ENCODE measurements at places on chromosomes 5 and 9.

DNA sequence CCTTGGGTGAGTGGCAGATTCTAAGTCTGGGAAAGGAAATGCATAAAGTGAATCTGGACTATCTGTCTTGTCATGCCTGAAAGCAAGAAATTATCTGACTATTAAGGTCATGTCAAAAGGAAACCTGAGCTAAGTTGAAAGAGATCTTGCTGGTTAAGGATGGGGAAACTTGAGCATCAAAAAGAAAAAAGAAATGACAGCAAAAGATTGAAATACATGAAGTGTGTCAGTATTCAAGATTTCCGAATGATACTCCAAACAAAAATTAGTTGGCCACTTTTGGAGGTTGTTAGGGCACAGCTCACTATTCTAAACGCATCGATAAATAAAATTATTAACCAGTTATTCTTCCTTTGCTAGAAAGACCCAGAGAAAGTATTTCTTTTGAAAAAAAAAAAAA, 3.3 kb upstream of the FBN2 start:
- no peak for DNase-seq

DNA sequence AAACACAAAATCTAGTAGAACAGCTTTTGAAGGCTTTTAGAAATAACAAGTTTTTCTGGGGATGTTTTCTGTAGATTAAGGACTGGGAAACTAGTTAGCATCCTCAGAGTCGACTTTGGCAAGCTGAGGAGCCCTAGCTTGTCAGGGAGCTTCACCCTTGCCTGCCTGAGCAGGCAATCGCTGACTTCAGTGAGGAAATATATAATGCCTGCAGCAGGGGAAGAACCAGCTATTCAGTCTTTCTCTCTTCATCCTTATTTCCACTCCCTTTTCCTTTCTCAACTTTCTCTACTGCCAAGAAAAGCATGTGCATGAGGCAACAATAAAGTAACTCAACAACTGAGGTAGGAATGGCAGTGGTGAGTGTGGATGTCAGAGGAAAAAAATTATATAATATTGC, 54.7 kb downstream of the PLK2 start:
- no peak for DNase-seq

GRCh38 chr9:21558615-21559401, 76.7 kb upstream of the IFNE start:
- DNase-seq = peak; percentile 55

GRCh38 chr5:176570044-176570443, 20.9 kb downstream of the CDHR2 start:
- no peak for DNase-seq

GRCh38 chr5:94855543-94855942, 237.1 kb downstream of the SLF1 start:
- no peak for DNase-seq

DNA sequence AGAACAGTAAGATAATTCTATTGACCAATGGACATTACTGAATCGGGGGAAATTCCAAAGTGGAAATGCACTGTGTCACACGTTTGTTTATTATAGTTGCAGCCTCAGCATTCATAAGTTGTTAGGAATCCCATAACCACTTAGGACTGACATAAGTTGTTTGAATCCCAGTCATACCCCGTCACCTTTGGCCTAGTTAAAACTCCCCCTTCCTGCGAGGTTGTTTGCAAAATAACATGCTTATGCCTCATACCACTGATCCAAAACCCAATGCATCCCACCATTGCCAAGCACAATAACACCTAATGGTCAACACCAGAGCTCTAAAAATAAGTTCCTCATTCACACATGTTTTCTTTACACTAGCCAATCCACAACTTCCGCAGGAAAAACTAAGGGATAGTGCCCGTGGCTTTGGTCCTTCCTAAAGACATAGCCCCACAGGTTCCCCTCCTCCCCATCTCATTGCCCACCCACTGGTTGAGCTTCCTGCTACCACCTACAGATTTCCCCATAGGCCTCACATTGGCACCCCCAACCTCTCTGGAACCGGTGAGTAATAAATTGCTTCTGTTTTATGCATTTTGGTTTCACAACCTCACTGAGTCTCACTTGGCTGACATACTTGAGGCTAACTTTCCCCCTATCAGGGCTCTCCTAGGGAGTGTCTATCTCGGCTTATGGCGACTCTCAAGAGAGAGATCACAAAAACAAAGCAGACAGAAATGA, 42.3 kb upstream of the MUSK start:
- no peak for DNase-seq

DNA sequence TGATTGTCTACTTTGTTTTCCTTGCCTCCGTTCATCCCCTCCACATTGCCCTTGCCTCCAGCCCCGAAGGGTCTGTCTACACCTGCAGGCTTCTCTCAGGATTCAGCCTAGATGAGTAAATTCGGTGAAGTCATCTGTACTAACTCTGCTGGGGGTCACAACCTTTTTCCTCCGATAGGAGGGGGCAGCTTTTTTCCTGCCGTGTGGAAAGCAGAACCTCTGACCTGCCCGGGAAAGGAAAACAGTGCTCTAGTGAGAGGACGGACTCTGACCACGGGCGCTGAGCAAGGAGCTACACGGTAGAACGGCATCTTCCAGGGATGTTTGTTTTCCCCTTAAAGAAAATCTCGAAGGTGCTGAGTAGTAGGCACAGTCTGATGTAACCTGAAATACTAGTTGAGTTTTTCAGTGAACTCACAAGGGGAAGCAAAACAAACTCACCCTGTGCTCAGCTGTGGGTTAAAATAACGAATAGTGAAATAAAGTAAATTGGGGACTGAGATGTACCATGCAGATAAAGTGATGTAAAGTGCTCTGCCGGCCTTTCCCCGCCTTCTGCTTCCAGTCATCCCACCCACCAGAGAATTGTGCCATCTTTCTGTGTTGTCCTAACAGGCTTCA, 281.8 kb downstream of the AOPEP start:
- peak; percentile 19 for DNase-seq

- DNase-seq = no peak
Measured at GRCh38 chr5:34669931-34670516, 13.9 kb downstream of the RAI14 start.

DNA sequence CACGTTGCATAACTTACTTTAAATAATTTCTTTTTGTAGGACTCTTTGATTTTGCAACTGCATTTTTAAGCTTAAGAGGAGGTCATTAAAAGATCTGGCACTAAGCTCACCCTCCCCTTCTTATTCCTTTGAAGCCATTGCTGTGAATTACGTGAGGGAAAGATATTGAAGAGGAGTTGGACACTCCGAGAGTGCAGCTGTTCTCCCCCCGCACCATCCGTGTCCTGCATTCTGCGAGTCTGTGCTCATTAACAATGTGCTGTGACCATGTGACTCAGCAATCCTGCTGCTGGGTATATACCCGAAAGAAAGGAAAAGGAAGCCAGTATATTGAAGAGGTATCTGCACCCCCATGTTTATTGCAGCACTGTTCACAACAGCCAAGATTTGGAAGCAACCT, 40.0 kb downstream of the NXNL2 start:
- no peak for DNase-seq

GRCh38 chr5:139390639-139391569, 1.2 kb upstream of the MZB1 start:
- DNase-seq = no peak

- no peak for DNase-seq
Measured at GRCh38 chr9:114503522-114504340, 1.5 kb downstream of the WHRN start.

DNA sequence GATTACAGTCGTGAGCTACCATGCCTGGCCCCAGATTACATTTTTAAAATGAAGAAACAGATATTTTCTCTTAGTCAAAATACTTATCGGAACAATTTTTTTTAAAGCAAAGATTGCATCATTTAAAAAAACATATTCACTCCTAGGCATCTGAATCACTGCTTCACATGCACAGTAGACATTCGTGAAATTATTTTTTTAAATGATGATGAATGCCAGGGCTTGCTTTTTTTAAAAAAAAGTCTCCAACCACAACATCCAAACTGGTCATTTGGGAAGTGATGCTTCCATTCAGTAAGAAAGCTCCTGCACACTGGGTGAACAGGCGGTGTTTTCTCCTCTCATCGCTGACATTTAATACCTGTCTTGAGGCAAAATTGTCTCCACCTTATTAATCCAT, 223.0 kb upstream of the DMRT1 start:
- DNase-seq = no peak

DNA sequence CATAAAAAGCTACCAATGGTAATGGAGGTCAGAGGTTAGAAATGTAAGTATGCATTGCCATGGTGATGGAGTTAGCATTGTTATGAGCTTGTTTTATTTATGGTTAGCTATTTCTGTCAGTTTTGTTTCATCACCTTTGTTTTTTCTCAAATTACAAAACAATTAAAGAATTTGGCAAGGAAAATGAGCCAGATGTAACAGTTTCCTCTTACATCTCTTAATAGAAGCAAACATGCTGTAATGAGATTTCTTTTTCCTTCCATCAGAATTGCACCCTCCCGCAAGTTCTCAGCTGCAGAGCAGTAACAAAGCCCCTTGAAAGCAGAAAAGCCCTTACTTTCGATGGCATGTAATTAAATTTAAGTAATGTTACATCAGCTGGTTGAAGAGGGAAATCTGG, 233.0 kb downstream of the SGCD start:
- no peak for DNase-seq

GRCh38 chr5:112412346-112412745, 6.7 kb downstream of the EPB41L4A start:
- DNase-seq = no peak

- DNase-seq = no peak
Measured at GRCh38 chr5:57445705-57446037, 36.9 kb downstream of the ACTBL2 start.

- no peak for DNase-seq
Measured at GRCh38 chr5:921456-922435, 29.1 kb downstream of the TRIP13 start.

DNA sequence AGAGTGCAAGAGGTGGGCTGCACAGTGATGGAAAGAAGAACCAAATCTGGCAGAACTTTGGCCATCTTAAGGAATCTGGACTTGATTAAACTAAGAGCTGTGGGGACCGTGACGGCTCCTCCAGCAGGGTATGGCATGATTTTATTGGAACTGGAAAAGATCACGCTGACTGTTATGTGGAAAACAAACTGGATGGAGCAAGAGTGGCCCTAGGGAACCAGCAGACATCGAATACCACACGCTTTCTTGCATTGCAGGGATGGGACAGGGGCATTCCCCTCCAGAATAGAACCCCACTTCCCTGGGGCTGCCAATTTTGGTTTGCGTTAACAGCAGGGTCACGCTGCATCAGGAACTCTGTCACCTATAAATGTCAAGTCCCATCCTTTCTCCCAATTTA, 38.8 kb downstream of the INSYN2B start:
- no peak for DNase-seq

- no peak for DNase-seq
Measured at GRCh38 chr5:1168796-1169195, 32.6 kb upstream of the SLC6A19 start.

- no peak for DNase-seq
Measured at GRCh38 chr5:67453111-67453905, 256.7 kb upstream of the CD180 start.

- DNase-seq = no peak
Measured at GRCh38 chr5:10725636-10726035, 35.4 kb downstream of the DAP start.

DNA sequence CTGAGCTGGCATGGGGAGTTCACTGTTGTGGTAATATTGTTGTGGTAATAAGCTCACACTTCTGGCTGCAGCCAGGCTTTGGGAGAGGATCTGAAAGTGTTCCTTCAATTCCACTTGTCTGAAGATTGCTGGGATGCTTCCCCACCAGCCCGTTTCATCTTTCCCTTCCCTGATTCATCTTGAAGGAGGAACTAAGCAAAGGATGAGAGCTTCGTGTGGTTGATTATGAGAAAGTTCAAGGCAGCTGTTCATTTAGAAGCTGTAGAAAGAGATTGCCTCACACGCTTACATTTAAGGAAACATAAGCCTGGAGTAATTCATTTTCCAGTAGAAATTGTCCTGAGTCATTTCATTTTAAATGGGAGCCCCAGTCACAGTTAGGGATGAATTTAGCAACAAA, 122.4 kb upstream of the GAS1 start:
- DNase-seq = no peak

DNA sequence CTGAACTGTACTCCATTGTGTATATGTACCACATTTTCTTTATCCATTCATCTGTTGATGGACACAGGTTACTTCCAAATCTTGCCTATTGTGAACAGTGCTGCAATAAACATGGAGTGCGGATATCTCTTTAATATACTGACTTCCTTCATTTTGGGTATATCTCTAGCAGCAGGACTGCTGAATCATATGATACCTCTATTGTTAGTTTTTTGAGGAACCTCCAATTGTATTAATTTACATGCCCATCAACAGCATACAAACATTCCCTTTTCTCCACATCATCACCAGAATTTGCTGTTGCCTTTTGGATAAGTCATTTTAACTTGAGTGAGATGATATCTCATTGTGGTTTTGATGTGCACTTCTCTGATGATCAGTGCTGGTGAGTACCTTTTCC, 81.8 kb upstream of the FAM120A start:
- DNase-seq = no peak

- no peak for DNase-seq
Measured at GRCh38 chr9:21542787-21543186, 60.7 kb upstream of the IFNE start.

- DNase-seq = no peak
Measured at GRCh38 chr9:86324308-86324707, 29.9 kb downstream of the TUT7 start.

DNA sequence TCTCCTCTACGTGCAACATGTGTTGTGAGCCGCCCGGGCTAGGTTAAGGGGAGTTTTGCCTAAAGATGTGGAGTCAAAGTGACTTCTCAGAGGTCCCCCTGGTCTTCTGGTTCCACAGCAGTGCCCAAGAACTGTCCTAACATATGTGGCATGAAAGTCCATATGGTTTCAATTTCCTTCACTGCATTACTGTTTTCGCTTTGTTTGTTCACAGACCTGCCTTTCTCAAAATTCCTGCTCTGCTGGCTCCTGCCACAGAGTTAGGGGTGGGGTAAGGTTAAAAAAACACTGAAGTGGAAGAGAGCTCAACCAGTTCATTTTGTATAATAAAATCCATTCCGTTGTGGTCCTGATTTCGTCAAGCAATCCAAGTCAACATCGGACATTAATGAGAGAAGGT, 289.4 kb downstream of the DMAC1 start:
- no peak for DNase-seq

DNA sequence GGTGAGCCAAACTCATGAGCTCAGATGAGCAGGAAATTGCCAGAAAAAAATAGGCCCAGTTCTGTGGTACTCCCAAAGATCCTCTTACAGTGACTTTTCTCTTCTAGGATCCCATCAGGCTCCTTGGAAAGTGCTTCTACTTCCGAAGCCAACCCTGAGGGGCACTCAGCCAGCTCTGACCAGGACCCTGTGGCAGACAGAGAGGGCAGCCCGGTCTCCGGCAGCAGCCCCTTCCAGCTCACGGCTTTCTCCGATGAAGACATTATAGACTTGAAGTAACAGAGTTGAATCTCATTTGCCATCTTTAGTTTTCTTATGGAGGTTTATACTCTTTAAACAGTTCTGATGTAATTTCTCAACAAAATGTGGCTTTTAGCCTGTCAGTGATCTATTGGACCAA, 4.0 kb upstream of the SLC2A8 start:
- DNase-seq = no peak

DNA sequence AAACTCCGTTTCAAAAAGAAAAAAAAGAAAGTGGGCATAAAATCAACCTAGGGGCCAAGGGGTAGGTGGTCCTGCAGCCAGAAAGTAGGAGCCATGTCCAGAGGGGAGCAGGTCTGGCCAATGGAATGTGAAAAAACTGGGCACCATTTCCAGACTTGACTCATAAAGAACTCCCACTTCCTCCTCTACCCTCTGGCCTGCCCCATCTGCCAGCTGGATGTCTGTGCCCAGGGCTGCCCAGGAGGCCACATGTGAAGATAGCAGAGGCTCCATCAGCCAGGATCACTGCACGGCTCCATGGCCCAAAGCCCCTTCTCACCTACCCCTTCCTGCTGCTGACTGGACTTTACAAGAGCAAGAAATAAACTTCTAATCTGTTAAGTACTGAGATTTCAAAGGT, 42.1 kb upstream of the EEIG1 start:
- DNase-seq = no peak
